ENCODE measurements at places on chromosomes 2 and 18. TPM values are rescaled to one million over a fixed set of nuclear protein-coding genes. Genes with fewer than 3 reads are reported as not detected.

RAD51AP2 gene
- polyA plus RNA-seq: 0.02 TPM

GRCh38 chr2:18284331-18284730, 276.1 kb downstream of the RDH14 start:
- no peak overlapping the region for H3K27ac ChIP-seq
- no peak overlapping the region for H3K4me3 ChIP-seq
- H3K36me3 ChIP-seq: no peaks in the 10 kb centered on the region
- H3K27me3 ChIP-seq: peaks cover 8% of the 10 kb centered on the region

- DNase-seq: no peak
- no peaks in the 10 kb centered on the region for H3K27me3 ChIP-seq
- H3K4me1 ChIP-seq: peaks cover 4% of the 10 kb centered on the region
- no peak overlapping the region for H3K27ac ChIP-seq
These were observed 48.1 kb downstream of the ADCY3 start for GRCh38 chr2:24871852-24872333.

DNA sequence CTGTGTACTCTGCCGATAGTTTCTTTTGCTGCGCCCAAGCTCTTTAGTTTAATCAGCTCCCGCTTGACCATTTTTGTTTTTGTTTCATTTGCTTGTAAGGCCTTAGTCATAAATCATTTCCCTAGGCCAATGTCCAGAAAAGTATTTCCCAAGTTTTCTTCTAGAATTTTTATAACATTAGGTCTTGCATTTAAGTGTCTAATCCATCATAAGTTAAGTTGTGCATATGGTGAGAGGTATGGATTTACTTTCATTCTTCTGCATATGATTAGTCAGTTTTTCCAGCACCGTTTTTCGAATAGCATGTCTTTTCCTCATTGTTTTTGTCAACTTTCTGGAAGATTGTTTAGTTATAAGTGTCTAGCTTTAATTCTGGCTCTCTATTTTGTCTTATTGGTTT, 484.8 kb upstream of the CNTNAP5 start:
- H3K27ac ChIP-seq: no peak overlapping the region
- no peak for DNase-seq
- H3K27me3 ChIP-seq: no peaks in the 10 kb centered on the region
- H3K4me1 ChIP-seq: no peaks in the 10 kb centered on the region
- no peak overlapping the region for H3K4me3 ChIP-seq

DNA sequence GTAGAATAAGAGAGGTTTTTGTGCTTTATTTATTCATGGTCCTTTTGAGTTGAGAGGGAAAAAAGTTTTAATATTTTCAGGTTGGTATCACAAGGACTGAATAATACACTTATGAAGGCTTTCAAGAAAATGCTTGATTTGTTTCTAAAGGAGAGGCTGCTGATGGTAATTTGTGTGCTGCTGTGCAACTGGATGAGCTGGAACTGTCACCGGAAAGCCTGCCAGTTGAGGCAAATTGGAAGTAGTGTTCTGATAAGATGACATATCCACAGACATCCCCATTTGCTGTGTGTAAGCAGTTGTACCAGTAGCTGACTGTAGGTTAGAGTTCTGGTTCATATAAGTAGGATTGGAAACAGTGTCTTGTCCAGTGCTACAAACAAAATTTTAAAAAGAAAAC, 21.6 kb upstream of the CACNB4 start:
- peaks cover 17% of the 10 kb centered on the region for H3K36me3 ChIP-seq
- no peak overlapping the region for H3K4me3 ChIP-seq
- no peaks in the 10 kb centered on the region for H3K27me3 ChIP-seq
- DNase-seq: no peak

- H3K4me1 ChIP-seq: no peaks in the 10 kb centered on the region
- H3K27me3 ChIP-seq: no peaks in the 10 kb centered on the region
- no peaks in the 10 kb centered on the region for H3K36me3 ChIP-seq
- no peak overlapping the region for H3K27ac ChIP-seq
These were observed 67.3 kb upstream of the ACAA2 start for GRCh38 chr18:49880661-49881060.

- H3K27ac ChIP-seq: no peak overlapping the region
- peak; percentile 47 for DNase-seq
- no peak overlapping the region for H3K4me3 ChIP-seq
- no peaks in the 10 kb centered on the region for H3K36me3 ChIP-seq
- H3K4me1 ChIP-seq: peaks cover 6% of the 10 kb centered on the region
- H3K27me3 ChIP-seq: peaks cover 45% of the 10 kb centered on the region
These were observed 11.0 kb downstream of the TBR1 start for GRCh38 chr2:161426922-161427663.

DNA sequence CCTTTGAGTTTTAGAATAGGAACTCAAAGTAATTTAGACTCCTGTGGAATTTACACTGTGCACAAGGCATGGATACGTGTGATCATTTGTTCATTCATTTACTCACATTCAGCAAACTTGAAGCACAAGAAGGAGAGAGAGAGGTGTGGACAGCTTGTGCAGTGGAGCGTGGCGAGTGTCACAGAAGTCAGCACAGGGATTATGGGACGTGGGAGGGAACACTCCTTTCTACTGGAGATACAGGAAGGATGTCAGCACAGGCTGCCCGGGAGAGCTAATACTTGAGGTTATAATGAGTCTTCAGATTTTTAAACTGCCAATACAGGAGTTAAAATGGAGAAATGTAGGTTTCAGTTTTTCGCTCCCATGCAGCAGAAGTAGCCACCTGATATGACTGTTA, 7.0 kb downstream of the FAM228A start:
- no peak overlapping the region for H3K4me3 ChIP-seq
- H3K4me1 ChIP-seq: no peaks in the 10 kb centered on the region
- no peaks in the 10 kb centered on the region for H3K27me3 ChIP-seq
- no peaks in the 10 kb centered on the region for H3K36me3 ChIP-seq
- no peak overlapping the region for H3K27ac ChIP-seq

HOXD9 gene
- polyA plus RNA-seq: 4.8 TPM

DNA sequence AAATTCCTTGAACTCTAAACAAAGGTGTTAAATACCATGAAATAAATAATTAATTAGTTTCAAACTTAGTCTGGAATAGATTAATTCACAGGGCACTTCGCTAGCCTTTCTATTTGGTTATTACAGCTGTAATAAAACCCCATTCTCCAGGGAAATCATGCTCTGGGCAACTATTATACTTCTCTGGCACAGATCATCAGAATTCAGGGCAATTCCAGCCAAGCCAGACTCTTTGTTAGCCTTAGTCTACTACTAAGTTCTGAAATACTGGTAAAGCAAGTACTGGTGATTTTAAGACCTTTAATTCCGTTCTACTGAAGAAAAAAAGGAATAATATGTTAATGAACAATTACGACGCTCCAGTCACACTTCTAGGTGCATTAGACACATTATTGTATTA, 123.4 kb upstream of the PDE1A start:
- no peaks in the 10 kb centered on the region for H3K36me3 ChIP-seq
- H3K4me3 ChIP-seq: no peak overlapping the region
- no peak overlapping the region for H3K27ac ChIP-seq
- no peaks in the 10 kb centered on the region for H3K27me3 ChIP-seq

SIX3 gene
- polyA plus RNA-seq: 0.67 TPM

DNA sequence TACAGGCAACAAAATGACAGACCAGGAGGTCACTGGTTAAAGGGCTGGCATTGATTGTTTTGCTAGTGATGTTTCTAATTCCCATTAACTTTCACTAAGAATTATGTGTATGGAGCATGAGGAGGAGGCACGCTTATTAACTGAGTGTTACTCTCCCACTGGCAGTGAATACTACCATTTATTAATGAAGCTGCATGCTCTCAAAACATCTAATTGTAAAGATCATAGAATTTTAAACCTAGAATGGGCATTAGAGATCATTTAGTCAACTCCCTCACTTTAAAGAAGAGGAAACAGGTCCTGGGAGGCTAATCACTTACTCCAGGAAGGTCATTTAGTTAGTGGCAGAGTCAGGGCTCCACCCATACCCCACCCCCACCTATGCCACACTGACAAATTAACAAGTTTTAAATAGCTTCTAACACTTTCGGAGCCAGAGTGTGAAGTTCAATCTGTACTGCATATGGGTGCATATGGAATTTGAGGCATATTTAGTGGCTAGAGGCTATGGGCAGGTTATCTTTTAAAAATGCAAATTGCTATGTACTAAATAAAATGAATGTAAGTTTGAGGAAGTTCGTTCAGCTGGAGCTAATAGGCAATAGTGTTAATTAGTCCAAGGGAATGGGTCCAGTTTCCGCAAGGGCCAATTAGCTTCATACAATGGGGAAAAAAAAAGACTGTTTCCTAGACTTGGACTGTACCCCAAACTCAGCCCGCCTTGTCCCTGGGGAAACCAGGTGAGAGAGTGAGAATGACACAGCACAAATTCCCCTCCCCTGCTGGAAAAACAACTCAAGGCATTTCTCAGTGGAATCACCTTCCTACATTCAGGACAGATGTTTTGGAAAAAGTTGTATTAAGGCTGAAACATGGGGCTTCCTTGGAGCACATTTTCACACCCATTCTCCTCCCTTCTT, 178.8 kb downstream of the ICOS start:
- no peaks in the 10 kb centered on the region for H3K36me3 ChIP-seq
- no peaks in the 10 kb centered on the region for H3K4me1 ChIP-seq
- H3K4me3 ChIP-seq: no peak overlapping the region
- H3K27ac ChIP-seq: no peak overlapping the region
- no peaks in the 10 kb centered on the region for H3K27me3 ChIP-seq

GRCh38 chr18:75456199-75456631, 28.7 kb upstream of the SMIM21 start:
- no peak overlapping the region for H3K27ac ChIP-seq
- no peaks in the 10 kb centered on the region for H3K4me1 ChIP-seq
- no peaks in the 10 kb centered on the region for H3K27me3 ChIP-seq

- peak; percentile 1 for DNase-seq
- no peaks in the 10 kb centered on the region for H3K4me1 ChIP-seq
- no peak overlapping the region for H3K4me3 ChIP-seq
- no peaks in the 10 kb centered on the region for H3K36me3 ChIP-seq
- no peaks in the 10 kb centered on the region for H3K27me3 ChIP-seq
These were observed 195.8 kb downstream of the NDUFA10 start for GRCh38 chr2:239829326-239829725.

- no peak overlapping the region for H3K27ac ChIP-seq
- H3K36me3 ChIP-seq: no peaks in the 10 kb centered on the region
- H3K27me3 ChIP-seq: no peaks in the 10 kb centered on the region
- DNase-seq: no peak
- H3K4me3 ChIP-seq: no peak overlapping the region
- no peaks in the 10 kb centered on the region for H3K4me1 ChIP-seq
These were observed 42.7 kb upstream of the REG3G start for GRCh38 chr2:78982638-78983330.

DNA sequence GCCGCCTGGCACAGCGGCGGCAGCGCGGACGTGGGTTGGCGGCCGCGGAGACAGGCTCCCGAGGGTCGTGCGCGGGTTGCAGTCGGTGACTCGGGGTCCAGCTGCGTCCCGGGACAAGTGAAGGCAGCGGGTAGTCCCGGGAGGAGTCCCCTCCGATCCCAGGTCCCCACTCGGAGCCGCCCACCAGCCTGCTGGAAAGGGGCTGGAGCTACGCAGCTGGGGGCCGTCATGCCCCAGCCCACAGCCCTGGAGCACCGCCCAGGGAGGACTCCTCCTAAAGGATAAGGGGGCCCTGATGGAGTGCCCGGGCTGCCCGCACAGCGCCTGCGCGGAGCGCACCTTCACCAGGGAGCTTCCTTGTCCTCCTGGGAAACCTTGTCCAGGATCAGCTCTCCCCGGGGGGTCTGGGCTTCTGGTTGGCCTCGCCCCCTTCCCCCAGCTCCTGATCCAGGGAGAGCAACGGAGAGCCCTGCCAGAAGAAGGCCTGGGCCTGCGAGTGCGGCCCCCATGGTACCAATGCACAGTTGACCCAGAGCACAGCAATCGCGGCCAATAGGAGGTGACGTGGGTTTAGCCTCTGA, 25.9 kb upstream of the ALPP start:
- no peak overlapping the region for H3K4me3 ChIP-seq
- H3K36me3 ChIP-seq: no peaks in the 10 kb centered on the region
- H3K4me1 ChIP-seq: no peaks in the 10 kb centered on the region
- DNase-seq: no peak
- H3K27ac ChIP-seq: no peak overlapping the region

DNA sequence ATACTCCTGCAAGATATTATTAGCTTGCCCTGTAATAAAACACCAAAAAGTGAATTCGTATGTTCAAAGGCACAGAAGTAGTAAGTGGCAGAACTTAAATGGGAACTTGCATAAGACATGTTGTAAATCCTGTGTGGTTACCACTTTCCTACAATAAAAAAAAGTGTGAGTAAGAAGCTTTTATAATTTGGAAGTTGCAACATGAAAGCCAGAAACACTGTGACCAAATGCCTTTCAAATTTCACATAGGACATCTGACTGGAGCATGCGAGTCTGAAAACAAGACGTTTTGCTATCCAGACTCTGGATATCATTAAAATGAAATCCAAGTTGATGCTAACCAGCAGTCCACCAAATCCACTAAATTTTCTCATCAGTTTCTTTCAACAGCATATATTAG, 886.2 kb upstream of the NRXN1 start:
- peaks cover 2% of the 10 kb centered on the region for H3K4me1 ChIP-seq
- DNase-seq: no peak
- H3K36me3 ChIP-seq: no peaks in the 10 kb centered on the region
- no peak overlapping the region for H3K27ac ChIP-seq

GRCh38 chr18:44747157-44747556, 66.5 kb downstream of the SETBP1 start:
- no peak for DNase-seq
- H3K36me3 ChIP-seq: no peaks in the 10 kb centered on the region
- H3K4me1 ChIP-seq: peaks cover 8% of the 10 kb centered on the region
- H3K27me3 ChIP-seq: no peaks in the 10 kb centered on the region

DNA sequence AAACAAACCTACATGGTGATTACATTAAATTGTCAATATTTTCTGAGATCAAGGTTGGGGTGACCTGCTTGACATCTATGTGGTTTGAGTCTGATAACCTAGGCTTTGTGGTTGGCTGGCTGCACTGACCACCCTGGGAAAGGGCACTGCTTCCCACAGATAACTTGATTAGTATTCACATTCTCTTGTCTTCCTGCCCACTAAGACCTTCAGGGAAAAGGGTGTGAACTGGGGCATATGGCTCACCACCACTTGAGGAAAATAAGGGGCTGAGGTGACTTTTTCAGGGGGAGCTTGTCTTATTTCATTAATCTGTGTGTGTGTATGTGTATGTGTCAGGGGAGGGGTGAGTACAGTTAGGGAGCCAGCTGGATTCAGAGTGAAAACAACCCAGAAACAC, 1.5 kb downstream of the SMYD1 start:
- H3K27me3 ChIP-seq: no peaks in the 10 kb centered on the region
- H3K36me3 ChIP-seq: no peaks in the 10 kb centered on the region
- no peak overlapping the region for H3K27ac ChIP-seq
- no peak for DNase-seq
- H3K4me3 ChIP-seq: no peak overlapping the region
- H3K4me1 ChIP-seq: no peaks in the 10 kb centered on the region

CREG2 gene
- polyA plus RNA-seq: 1.4 TPM

HOXD1 gene
- polyA plus RNA-seq: not detected

- H3K4me3 ChIP-seq: no peak overlapping the region
These were observed 289.7 kb downstream of the EPHA4 start for GRCh38 chr2:221282386-221282785.

CKAP2L gene
- 2.9 TPM for polyA plus RNA-seq

TDRD15 gene
- polyA plus RNA-seq: not detected

DNA sequence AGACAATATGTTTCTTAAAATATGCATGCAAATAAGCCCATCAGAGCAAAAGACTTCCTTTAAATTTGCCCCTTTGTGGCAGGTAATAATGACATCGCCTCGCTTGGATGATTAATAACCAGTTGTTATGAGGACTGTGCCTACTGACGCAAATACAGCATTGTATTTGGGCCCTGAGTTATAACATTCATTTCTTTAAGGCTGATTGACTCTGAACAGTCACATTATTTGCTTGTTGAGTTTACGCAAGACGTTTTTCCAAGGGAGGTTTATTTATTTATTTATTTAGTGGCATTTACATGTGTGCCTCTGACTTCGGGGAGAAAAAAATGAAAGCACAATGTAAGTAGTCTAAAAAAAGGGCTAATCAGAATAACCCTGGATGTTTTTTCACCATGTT, 88.3 kb downstream of the SLC8A1 start:
- no peak overlapping the region for H3K27ac ChIP-seq
- DNase-seq: no peak
- H3K36me3 ChIP-seq: no peaks in the 10 kb centered on the region
- H3K4me1 ChIP-seq: peaks cover 9% of the 10 kb centered on the region

ASPRV1 gene
- 0.23 TPM for polyA plus RNA-seq
